ENCODE measurements at places on chromosomes 7 and 10.

DNA sequence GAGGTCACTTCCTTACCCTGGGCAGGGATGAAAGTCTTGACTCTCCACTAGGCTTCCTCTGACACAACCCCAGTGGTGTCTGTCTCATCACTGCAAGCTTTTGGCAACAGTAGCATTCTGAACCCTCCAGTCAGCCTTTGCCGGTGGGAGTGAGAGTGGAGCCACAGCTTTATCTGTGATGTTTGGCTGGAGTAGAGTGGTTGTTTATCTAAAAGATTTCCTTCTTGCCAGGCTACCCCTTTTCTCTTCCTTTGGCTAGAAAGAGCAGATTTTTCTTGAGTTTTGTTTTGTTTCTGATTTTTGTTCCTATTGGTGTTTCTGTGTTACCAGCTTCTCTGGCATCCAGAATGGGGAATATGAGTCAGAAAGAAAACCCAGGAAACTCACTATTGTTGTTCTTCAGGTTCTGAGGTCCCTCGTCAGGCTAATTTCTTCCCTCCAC lies 98.9 kb upstream of the KIF5B start:
- no peak for DNase-seq

- no peak for DNase-seq
Measured at GRCh38 chr7:10075866-10076265, 897.8 kb upstream of the PHF14 start.

DNA sequence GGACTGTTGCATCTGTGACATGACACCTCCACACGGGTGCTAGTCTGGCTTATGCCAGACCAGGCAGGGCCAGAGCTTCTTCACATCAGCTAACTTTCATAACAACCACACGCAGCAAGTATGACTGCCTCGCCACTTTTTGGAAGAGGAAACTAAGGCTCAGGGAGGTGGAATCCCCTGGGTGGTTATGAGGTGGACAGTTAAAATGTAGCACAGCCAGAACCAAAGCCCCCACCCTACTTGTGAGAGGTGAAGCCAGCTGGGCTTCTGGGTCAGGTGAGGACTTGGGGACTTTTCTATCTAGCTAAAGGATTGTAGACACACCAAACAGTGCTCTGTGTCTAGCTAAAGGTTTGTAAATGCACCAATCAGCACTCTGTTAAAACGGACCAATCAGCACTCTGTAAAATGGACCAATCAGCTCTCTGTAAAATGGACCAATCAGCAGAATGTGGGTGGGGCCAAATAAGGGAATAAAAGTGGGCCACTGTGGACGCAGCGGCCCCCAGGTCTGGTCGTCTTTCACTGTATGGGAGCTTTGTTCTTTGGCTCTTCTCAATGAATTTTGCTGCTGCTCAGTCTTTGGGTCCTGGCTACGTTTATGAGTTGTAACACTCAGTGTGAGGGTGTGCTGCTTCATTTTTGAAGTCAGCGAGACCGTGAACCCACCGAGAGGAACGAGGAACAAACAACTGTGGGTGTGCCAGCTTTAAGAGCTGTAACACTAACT lies 171.0 kb downstream of the PTPN20 start:
- no peak for DNase-seq

- no peak for DNase-seq
Measured at GRCh38 chr7:5694221-5694754, 87.2 kb downstream of the RNF216 start.

GRCh38 chr7:74343281-74344131 lies 54.3 kb downstream of the CLIP2 start:
- DNase-seq, result no peak
